Astrocyte (in vitro differentiated cells and primary cell): ENCODE measurements at places on chromosomes 7 and 10. TPM values are rescaled to one million over a fixed set of nuclear protein-coding genes. Genes with fewer than 3 reads are reported as not detected.

The GIMAP2 gene
- not detected in 2 replicates for total RNA-seq

The MKI67 gene
- total RNA-seq = 2.6 and 4.6 TPM in 2 replicates

The PNLIPRP3 gene
- total RNA-seq = not detected in 2 replicates

The SSC4D gene
- total RNA-seq = 6.0 and 7.4 TPM in 2 replicates

The NODAL gene
- total RNA-seq = 0.43 TPM in 1 of 2 replicates, not detected in the other

The CRHR2 gene
- not detected in 2 replicates for total RNA-seq

The OPN1SW gene
- total RNA-seq = not detected in 2 replicates

The NKX1-2 gene
- 0.07 TPM in 1 of 2 replicates, not detected in the other for total RNA-seq

The PHKG1 gene
- not detected in 2 replicates for total RNA-seq
